RPMI8226 (cell line): ENCODE measurements at places on chromosomes 7 and 10.

- DNase-seq: no peak
Observed at GRCh38 chr10:114577133-114577532, 80.9 kb downstream of the ABLIM1 start.

GRCh38 chr10:31730776-31731175, 197.9 kb downstream of the ARHGAP12 start:
- DNase-seq: no peak

DNA sequence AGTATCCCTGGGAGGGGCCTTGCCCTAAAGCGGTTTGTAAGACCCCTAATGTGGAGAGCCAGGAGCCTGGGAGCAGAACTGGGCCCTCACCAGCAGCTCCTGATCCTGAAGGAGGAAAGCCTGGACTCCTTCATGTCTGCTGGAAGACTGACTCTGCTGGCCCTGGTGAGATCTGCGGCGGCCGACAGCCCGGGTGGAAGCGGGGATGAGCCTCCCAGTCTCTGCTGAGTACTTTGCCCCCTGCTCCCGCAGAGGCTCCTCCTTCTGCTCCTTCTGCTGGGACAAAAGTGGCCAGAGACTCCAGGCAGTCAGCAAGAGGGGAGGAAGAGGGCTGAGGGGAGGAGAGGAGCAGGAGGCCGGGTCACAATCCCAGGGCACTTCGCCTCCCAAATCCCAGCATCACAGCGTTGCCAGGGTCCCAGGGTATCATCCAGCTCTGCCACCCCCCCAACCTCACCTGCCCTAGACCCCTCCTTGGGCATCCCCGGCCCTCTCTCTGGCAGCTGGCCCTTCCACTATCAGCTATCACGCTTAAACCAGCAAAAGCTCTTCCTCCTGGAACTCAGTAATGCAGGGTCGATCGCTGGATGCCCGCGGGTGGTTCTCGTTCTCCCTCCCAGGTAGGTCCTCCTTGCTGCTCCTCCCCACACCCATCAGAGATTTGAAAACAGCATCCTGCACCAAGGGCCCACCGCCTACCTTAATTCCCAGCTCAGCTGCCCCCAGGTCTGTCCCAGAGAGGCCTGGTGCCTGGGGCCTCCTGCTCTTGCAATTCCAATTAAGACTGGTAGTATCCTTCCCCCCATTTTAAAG, 7.9 kb downstream of the TBATA start:
- no peak for DNase-seq

GRCh38 chr10:91036807-91037411, 116.0 kb upstream of the ANKRD1 start:
- no peak for DNase-seq

DNA sequence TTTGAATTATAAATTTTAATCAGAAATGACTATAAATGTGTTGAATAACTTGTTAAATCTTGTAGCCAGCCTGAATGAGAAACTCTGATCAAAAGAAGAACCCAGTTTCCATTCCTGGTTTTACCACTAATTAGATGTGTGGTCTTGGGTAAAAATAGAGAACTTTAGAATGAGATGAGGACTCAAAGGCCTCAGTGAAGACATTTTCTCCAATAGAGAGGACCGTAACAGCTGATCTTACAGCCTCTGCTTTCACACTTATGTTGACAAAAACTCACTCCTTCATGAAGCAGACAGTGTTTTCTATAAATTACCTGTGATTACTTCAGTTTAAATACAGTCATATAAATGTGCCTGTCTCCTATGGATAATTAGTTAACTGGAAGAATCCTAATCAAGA, 200.1 kb upstream of the MEOX2 start:
- no peak for DNase-seq

GRCh38 chr10:78923647-78924318, 145.0 kb upstream of the ZMIZ1 start:
- no peak for DNase-seq

DNA sequence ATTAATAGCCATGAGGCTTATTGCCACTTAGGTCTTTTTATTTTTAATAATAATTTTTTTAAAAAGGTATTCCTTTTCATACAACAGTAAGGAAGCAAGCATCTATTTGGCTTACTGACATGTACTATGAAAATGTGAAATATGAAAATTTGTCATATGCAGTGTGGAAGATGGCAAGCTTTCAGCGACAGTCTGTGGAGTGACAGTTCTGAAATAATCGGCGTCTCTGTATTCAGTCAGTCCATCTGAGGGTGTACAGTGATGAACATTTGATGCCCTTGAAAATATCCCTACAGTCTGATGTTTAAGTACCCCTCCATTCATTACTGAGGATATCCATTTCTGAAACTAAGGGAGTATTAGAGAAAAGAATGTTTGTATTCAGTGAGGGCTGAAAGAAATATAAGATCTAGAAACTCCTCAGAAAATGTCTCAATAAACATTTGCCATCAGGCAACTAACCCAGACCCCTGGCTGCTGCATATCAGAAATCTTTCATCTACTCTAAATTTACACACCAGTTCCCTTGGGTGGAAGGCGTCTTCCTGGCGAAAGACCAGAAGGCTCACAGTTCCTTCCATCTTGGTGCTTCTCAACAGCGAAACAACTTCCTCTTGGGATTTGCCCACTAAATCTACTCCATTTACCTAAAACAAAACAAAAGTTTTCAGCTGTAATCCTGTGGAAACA, 440.6 kb downstream of the PARD3 start:
- no peak for DNase-seq

- DNase-seq: no peak
Observed at GRCh38 chr10:6498771-6499170, 81.3 kb downstream of the PRKCQ start.

DNA sequence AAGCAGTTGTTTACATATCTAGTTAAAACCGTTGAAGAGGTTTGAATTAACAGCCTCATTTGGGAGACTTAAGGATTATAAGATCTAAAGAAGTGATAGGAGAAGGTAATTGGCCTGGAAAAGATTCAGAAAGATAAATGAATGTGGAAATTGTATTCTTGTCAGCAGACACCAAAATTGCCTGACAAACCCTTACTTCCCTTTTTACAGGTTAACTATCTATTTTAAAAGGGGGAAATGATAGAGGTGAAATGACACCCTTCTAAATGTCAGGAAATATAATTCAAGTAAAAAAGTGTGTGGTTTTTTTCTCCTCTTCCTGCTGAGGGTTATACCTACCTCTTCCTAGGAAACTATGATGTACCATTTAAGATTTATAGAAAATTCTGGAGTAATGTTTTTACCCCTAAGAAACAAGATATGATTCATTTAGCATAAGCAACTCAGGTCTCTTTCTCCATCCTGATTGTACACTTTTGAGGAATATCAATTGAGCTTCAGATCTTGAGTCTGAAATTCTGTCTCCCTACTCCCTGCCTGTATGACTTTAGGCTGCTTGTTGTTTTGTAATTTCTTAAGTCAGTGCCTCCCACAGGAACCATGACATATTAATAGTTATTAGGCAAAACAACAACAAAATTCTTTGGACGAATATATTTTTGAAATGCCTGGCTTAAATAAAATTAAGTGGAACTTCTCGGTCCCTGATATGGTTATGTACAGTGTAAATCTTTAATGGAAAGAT, 250.4 kb downstream of the RNLS start:
- DNase-seq: no peak

- peak; percentile 26 for DNase-seq
Observed at GRCh38 chr7:120951826-120952225, 1.2 kb downstream of the ING3 start.

DNA sequence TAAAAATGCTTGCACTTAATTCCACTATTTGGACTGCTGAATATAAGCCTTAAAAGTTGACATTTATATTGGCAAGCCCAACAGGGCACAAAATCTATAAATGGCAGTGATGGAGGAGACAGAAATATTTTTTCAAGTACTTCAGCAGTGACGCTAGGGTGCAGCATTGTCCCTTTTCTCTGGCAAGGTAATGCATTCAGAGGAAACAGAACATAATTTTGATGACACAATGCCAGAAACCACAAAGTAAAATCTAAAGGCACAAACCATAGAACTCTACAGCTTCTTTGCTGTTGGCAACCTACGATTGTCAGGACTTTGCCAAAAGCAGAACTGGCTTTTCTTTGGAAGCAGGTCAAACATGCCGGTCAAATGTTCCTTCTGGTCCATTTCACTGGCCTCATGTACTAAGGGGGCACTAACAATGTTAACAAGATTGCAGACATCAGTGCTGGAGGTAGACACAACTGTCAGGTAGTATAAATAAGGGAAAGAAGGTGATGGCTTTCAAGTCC, 30.9 kb upstream of the FAM133B start:
- peak; percentile 89 for DNase-seq

GRCh38 chr7:111560773-111561653, 1.3 kb downstream of the IMMP2L start:
- DNase-seq: peak; percentile 64

DNA sequence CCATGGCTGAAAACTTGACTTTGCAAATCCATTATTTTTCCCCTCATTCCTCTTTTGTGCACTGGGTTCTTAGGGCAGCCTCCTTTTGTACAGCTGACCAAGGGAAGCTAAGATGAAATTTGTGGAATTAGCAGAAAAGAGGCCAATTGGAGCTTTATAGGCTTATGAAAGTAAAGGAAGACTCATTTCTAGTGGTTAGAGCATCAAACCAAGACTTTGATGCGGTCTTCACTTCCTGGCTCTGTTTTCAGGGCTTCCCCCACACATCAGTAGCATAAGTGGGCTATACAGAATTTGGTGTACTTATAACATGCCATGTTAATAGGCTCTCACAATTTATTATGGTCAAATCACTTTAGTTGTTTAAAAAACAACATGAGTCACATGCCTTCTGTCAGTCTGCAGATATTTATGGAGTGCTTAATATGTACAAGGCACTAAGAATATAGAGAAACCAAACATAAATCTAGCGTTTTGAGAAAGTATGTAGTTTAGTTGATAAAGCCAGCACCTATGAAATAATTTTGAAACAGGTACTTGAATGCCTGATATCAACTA, 5.7 kb downstream of the AUTS2 start:
- DNase-seq: no peak
